Stimulated activated CD4-positive, alpha-beta T cell treated with anti-CD3 and anti-CD28 coated beads, Interleukin-4, amount 100 ng/mL, for 24 hours (primary cell): ENCODE measurements at places on chromosomes 6 and 20.

DNA sequence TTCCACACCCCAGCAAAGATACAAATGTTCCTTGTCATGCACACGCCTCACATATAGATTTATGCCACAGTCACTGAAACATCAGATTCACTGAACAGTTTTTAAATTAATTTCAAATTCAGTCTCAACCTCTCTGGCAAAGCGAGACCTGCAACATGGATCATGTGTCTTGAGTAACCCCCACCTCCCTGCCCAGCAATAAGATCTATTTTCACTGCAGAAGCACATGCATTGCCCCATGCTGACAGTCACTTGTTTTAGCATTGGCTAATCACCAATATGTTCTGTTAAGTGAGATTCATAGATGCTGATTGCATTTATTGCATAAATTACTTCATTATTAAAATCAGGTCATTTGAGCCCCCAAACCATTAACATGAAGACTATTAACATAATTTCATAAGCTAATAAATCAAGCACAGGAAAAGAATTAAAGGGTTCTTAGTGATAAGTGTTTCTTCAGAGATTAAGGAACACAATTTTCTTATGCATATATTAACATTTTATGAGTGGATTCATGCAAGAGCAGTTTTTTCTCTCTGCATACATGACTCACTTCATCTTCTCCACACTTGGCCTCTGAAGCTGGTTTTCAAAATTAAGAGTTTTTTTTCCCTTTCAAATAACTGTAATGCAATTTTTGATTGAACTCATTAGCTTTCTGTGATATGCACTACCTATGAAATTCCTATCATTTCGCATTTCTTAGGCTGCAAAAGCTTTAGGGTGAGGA, 173.2 kb upstream of the SOX4 start:
- DNase-seq = no peak

DNA sequence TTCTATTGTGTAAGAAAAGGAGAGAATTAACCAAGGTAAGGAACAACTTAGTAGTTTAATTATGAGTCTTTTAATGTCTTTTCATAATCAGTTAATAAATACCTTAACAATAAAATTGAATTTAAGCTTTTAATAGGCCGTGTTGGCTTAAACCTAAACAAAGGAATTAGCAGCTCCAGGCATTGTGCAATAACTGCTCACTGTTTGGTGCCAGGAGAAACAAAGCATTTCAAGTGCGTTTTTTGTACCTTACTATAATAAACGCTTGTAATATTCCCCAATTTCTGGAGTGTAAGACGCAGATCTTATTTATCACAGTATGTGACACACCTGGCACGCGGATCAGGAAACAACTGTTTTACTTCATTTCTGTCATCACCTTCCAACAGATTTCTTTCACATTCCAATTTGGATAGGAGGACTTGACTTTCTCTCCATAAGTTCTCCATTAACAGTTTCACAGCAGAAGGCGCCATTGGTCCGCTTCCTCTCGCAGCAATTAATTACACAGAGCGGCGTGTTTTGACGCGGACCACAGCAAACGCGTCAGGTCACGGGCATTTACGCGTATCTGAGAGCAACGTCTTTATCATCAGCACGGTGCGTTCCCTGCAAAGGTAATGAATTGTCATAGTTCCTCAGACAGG, 335.8 kb upstream of the NT5E start:
- DNase-seq = no peak

DNA sequence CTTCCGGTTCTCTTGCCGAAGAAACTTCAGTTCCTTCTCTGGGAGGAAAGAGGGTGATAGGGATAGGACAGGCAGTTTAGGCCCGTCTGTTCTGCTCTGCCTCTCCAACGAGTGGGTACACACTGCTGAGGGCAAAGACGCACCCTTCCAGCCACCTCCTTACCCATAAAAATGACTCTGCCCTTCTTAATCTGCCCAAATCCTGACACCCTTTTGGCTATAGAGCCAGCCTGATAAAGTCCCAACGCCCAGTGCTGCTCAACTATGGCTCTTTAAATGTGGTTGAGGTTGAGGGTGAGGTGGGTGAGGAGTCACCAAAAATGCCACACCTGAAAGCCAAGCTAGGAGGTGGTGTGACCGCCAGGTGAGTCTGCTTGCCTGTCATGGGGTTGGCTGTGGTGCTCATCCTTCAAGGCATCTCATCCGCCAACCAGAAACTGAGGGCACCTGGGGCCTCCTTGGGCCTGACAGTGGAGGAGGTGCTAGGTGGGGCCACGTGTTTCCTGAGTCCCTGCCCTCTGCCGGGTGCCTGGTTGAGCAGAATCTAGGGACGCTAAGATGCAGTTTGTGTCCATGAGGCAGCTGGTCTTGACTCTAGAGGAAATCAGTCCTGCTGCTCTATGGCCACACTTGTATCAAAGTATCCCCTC, 16.3 kb downstream of the CCDC167 start:
- DNase-seq = no peak

- DNase-seq = no peak
Observed at GRCh38 chr6:47112317-47112716, 70.2 kb upstream of the ADGRF1 start.

GRCh38 chr20:23655491-23656211, 17.9 kb upstream of the CST3 start:
- no peak for DNase-seq

DNA sequence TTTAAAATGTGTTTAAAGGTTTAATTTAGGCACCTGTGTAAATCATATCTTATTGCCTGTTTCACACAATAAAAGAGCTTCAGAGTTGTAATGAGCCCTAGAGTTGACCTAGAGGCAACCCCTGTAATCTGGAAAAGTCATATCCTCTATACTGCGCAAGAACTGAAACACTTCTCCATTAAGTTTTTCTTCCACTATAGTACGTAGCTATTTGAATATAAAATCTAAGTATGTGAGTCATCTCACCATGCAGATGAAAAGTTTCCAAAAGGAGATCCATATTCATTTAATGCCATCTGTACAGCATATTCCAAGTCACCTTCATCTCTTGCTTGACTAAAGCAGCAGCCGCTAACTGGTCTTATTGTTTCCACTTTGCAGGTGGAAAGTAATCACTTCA, 26.0 kb upstream of the TAAR1 start:
- DNase-seq = no peak

- DNase-seq = no peak
Observed at GRCh38 chr6:136102991-136103688, 147.0 kb downstream of the MTFR2 start.

DNA sequence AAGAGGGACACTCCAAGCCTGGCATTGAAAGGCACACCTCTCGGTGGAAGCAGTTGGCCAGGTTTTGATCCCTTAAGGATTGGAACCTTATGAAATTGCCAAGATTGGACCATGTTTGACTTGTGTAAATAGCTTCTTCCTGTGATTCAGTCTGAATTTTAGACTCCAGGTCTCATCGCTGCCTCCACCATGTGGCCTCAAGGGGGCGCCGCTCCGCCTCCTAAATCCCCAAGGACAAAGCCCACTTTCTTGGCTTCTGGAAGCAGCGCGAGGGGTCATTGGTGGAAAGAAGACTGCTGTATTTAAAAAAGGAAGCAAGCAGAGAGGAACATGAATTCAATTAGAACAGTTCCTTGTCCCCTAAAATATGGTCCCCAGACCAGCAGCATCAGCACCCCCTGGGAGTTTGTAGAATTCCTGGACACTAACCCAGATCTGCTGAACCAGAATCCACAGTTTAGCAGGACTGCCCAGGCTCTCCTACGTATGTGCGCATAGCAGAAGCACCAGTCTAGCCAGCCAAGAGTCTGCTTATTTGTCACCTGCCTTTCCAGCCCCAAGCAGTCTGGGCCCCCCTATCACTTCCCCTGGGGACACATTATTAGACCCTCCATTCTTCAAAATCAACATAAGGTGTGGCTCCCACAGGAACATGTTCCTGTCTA, 108.5 kb downstream of the LY86 start:
- no peak for DNase-seq

- DNase-seq = no peak
Observed at GRCh38 chr20:22823119-22823518, 212.0 kb upstream of the SSTR4 start.

DNA sequence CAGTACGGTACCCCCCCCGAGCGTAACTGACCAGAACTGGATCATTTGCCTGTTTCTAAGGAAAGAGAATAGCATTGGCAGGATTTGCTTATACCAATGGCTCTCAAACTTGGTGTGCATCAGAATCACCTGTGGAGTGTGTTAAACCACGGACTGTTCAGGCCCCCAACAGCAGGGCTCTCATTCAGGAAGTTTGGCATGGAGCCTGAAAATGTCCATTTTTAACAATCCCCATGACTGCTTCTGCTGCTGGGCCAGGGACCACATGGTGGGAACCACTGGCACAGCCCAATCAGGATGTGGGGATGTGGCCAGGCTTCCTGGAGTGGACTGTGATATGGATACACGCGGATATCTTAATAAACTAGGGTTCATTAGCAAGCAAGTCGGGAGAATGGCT, 53.9 kb downstream of the GTF2H5 start:
- DNase-seq = no peak

- DNase-seq = no peak
Observed at GRCh38 chr20:316316-317068, 8.9 kb upstream of the SOX12 start.

DNA sequence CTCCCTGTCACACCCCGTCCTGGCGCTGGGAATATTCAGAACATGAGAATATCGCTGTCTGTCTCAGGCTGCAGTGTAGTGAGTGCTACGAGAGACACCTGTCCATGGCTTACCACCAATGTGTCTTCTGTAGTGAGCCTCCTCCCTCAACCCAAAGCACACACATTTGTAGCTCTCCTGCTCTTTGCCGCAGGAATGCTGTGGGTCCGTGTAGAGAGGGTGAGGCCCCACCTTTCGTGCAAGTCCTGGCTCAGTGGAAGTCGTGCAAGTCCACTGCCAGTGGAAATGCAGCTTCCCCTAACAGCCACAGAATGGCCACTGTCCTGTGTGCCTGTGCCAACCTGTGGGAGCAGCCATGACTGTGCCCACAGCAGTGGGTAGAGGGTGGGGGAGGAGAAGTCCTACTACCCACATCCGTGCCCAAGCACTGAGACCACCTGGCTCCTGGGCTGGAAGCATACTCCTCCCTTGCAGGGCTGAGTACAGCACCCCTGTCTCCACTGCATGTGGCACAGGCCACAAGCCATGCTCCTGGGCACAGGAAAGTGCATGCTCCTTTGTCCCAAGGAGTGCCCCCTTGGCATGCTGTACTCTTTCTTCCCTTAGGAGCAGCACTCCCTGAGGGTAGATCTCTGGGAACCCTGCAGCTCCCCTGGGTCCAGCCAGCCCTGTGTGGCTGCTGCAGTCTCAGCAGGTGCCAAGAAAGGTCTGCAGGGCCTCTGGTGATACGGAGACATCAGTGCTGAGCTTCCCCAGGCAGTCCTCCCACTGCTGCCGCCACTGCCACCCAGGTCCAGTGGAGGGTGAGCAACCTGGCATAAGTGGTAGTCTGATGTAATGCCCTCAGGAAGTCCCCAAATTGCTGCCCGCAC, 28.0 kb downstream of the IGF2R start:
- no peak for DNase-seq
